ENCODE measurements at places on chromosomes 3 and 15. TPM values are rescaled to one million over a fixed set of nuclear protein-coding genes. Genes with fewer than 3 reads are reported as not detected.

BCL2A1 gene
- 1.2 TPM for polyA plus RNA-seq

- no peak for DNase-seq
These were observed 57.6 kb downstream of the PDCD6IP start for GRCh38 chr3:33855884-33856546.

- no peak for DNase-seq
These were observed 21.7 kb downstream of the EEFSEC start for GRCh38 chr3:128174675-128175590.

STRC gene
- 0.31 TPM for polyA plus RNA-seq

- no peak for DNase-seq
These were observed 15.2 kb downstream of the TRAIP start for GRCh38 chr3:49841126-49841696.

DNA sequence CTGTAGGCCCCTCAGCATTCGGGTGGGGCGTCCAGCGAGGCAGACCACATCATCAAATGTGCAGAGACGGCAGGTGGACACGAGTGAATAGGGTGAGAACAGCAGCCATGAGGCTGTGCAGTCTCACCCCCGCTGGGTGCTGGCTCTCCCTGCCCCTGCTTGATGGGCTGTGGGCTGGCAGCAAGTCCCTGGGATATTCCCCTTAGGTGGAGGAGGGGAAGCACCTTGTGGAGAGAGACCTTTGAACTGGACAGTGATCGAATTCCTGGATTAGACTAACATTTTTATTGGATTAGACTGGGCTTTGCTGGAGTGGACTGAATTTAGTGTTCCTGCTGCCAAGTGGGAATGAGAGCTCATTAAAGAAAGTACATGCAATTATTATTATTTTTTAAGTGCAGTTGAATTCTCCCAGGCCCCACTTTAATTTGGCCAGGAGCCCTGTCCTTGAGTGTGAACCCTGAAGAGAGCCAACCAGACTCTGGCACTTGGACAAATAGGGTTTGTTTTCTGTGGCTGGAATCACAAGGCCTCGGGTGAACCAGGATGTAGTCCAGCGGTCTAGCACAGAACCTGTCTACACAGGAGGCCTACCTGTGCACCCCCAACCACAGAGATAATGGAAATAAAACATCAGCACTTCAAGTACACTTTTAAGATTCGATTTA lies 193.1 kb downstream of the ABHD5 start:
- DNase-seq: no peak

ASB14 gene
- polyA plus RNA-seq: 0.05 TPM

RYR3 gene
- 8.3 TPM for polyA plus RNA-seq

GRCh38 chr3:51686512-51687215 lies 15.6 kb downstream of the TEX264 start:
- peak; percentile 71 for DNase-seq

TMEM207 gene
- polyA plus RNA-seq: not detected

DNA sequence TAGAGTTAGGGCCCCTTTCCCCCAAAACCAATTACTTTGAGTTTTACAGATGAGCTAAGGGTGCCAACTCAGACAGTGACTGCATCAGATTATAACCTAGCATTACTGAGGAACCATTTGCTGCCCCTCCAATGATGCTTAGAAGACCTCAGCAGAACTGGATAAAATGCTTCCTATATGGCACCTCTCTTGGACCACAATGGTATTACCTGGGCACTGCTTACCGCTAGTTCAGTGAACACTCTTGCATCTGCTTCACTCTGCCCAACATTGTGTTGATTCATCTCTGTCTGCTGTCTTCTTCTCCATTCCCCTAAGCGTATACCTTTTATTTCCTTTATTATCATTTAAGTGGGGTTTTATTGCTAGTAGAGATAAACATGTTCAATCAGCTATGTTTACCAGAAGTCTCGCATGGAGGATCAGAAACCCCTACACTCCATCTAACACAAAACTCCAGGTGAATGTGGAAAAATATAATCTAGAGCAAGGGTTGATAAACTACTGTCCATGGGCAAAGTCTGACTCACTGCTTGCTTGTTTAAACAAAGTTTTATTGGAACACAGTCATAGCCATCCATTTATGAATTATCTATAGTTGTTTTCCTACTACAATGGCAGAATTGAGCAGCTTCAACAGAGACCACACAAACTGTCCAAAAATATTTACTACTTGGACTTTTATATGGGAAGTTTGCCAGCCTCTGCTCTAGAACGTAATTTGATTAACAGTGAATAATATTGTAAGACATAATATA lies 100.2 kb upstream of the PTX3 start:
- DNase-seq: no peak

DNA sequence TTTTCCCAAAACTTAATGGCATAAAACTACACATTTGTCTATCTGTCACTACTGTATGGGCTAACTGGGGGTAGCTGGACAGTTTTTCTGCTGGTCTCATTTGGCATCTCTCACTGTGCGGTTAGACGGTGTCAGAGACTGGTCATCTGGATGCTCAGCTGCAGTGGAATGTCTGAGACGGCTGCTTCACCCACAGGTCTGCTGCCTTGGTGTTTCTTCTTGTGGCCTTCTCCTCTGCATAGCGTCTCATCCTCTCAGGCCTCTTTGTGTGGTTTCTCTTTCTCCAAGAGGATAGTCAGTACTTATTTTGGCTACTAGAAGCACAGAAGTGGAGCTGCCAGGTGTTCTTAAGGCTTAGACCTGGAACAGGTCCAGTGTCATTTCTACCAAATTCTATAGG lies 35.9 kb upstream of the GOLGA6L9 start:
- no peak for DNase-seq

RAB6B gene
- 0.93 TPM for polyA plus RNA-seq

DNA sequence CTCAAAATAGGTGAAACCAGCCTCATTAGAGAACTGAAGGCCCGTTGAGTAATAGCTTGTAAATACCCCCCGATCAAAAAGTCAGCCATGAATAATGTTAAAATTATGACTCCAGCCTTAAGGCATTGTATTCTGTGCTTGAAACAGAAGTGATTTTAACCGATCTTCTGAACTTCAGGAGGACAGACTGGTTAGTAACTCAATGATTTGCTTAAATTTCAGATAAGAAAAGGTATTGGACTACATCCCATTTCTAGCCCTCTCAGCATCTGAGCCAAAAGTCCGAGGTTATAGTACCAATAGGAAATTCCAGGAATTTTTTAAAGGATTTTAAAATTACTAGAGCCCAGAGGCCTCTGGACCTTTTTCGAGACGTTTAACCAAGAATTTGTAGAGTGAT lies 67.7 kb upstream of the FGF12 start:
- no peak for DNase-seq

FAM107A gene
- polyA plus RNA-seq: 16.5 TPM

DNA sequence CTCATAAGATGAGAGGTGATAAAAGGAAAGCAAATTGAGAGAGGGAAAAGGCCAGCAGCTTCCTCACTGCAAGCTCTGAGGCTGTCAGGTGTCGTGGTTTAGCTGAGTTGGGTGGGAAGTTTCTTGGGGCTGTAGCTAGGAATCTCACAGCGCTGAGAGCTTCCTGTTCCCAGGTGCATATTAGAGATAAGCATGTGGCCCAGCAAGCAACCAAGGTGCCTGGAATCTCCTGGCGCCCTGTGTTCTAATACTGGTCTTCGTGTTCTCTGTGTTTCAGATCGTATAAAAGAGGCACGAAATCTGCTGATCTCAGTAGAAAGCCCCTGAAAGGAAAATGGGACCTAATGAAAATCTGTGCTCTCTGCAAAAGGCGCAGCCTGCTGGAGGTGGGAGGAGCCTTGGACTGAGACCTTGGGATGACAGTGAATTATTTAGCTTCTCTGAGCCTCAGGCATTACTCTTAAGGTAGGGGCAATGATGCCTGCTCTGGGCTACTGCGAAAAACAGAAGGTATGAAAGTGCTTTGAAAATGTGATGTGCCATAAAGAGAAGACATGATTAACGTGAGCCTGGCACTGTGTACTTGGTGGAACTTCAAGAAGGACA lies 499.9 kb downstream of the TBL1XR1 start:
- no peak for DNase-seq

- DNase-seq: no peak
These were observed 88.0 kb upstream of the OSBPL11 start for GRCh38 chr3:125683067-125683829.

- DNase-seq: no peak
These were observed 8.6 kb downstream of the GPR15 start for GRCh38 chr3:98540346-98540745.

- DNase-seq: no peak
These were observed 4.1 kb downstream of the TF start for GRCh38 chr3:133750259-133750656.

GRCh38 chr3:188052169-188053035 lies 101.6 kb upstream of the LPP start:
- DNase-seq: peak; percentile 91

DNA sequence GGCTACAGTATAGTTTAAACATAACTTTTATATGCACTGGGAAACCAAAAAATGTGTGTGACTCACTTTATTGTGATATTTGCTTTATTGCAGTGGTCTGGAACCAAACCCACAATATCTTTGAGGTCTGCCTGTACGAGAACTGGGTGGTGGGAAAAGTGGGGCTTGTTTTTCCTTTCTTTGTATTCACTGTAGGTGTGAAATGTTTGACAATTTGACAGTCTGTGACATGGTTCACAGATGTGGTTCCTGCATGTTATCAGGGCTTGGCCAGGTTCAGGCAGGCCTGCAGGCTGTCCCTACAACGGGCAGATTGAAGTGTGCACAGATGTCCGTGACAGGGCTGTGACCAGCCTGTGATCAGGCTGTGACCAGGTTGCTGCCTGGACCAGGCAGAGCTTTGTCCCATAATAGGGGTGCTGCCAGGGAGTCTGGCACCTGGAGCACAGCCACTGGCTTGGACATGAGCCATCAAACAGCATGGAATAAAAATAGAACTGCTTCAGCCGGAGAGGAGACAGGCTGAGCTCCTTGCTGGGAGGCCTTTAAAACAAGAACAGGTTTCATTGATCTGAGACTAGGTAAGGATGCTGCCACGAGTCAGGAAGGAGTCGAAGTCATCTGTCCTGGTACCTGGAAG lies 61.0 kb downstream of the KLF13 start:
- peak; percentile 44 for DNase-seq

- no peak for DNase-seq
These were observed 402.2 kb upstream of the CFAP20DC start for GRCh38 chr3:59451800-59452746.

DNA sequence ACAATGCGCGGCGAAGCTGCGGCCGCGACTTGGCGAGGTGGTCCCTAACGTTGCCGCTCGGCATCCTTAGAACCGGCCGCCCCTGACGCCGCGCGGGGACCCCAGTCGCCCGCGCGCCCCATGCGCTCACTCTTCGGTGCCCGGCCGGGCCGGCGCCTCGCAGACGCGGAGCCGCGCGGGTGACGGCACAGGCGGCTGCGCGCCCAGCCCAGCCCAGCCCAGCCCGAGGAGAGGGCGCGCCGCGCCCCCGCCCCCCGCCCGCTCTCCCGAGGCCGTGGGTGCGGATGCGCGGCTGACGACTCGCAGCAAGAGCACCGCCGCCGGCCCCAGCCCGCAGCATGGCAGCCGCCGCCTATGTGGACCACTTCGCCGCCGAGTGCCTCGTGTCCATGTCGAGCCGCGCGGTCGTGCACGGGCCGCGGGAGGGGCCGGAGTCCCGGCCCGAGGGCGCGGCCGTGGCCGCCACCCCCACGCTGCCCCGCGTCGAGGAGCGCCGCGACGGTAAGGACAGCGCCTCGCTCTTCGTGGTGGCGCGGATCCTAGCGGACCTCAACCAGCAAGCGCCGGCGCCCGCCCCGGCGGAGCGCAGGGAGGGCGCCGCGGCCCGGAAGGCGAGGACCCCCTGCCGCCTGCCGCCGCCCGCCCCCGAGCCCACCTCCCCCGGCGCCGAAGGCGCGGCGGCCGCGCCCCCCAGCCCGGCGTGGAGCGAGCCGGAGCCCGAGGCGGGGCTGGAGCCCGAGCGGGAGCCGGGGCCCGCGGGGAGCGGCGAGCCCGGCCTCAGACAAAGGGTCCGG lies 437 bp downstream of the KLF13 start:
- DNase-seq: peak; percentile 84

- DNase-seq: no peak
These were observed 73.7 kb downstream of the FILIP1L start for GRCh38 chr3:100040451-100041225.

DNA sequence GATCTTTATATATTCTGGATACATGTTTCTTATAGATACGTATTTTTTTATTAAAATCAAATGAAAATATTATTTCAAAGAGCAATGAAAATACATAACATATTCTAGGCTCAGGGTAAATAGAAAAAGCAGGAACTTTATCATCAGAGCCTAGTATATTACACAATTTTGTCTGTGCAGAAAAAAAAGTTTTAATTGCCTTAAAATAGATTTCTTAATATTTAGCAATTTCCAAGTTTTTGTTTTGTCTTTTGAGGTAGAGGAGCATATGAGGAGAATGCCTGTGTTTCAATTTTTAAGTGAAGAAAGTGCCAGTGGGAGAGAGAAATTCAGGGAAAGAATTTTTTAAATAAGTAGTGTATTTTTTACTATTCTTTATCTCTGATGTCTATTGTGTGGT lies 10.5 kb downstream of the CAPN7 start:
- no peak for DNase-seq

LSMEM2 gene
- 0.61 TPM for polyA plus RNA-seq

Data from psoas muscle (tissue), 8 donors.